ENCODE measurements at places on chromosomes 1 and 21.
A peak's percentile ranks its signal among the peaks of the same experiment; 100 is the strongest.

DNA sequence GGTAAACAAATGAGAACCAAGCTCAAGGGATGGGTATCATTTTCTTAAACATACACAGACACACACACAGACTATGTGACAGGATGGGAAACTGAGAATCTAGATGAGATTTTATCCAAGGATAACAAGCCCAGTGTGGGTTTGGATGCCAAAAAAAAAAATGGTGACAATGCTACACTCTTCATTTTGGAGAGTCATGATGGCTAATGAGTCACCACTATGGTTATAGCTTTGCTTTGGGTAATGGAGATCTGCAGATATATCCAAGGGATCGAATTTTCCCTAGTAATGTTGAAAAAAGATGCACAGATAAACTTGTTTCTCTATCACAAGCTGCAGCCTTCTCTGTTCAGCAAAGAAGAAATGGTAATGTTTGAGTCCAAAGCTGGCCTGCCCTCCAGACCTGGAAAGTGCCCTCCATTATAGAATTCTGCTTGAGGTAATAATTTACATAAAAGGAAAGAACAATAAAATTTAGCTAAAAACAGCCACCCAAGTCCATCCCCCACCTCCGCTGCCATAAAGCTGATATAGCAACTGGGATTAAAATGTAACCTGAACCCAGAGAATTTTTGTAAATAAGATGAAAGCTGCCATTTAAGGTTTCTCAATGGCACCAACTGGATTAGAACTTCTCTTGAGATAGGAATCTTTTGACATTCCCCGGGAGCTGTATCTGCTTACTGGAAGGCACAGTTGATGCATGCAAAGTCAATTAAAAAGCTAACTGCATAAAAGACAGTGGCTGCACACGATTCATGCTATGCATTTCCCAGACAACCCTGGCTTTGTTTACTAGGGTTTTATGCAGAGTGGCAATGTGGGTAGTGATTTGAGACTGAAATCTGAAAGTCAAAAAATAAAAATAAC lies 395.2 kb upstream of the LYPLAL1 start:
- peak; percentile 54 for DNase-seq

- DNase-seq, result peak; percentile 29
Observed at GRCh38 chr1:219220945-219221344, 47.3 kb downstream of the LYPLAL1 start.

- DNase-seq, result no peak
Observed at GRCh38 chr1:244559561-244559960, 93.4 kb upstream of the DESI2 start.

- peak; percentile 29 for DNase-seq
Observed at GRCh38 chr1:96374076-96374762, 347.4 kb upstream of the PTBP2 start.

DNA sequence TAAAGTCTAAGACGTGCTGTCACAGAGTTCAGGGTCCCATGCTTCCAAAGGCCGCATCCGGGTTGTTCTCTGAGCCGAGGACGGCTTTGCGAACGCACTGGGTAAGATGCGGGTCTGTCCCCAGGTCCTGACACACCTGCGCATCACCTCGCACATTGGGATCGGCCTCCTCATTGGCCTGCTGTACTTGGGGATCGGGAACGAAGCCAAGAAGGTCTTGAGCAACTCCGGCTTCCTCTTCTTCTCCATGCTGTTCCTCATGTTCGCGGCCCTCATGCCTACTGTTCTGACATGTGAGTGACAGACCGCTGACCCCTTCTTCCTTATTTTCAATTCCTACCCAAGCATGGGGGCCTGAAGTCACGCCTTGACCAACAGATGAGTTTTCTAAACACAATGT lies 25.3 kb downstream of the TFF3 start:
- no peak for DNase-seq

- DNase-seq, result no peak
Observed at GRCh38 chr1:237180256-237180655, 138.3 kb downstream of the RYR2 start.

- DNase-seq, result no peak
Observed at GRCh38 chr1:222071387-222071786, 329.5 kb upstream of the DUSP10 start.
